GM20000 (cell line): ENCODE measurements at places on chromosomes 1 and 21.

GRCh38 chr1:204992201-204992997 is 50.6 kb upstream of the CNTN2 start:
- no peak for DNase-seq

DNA sequence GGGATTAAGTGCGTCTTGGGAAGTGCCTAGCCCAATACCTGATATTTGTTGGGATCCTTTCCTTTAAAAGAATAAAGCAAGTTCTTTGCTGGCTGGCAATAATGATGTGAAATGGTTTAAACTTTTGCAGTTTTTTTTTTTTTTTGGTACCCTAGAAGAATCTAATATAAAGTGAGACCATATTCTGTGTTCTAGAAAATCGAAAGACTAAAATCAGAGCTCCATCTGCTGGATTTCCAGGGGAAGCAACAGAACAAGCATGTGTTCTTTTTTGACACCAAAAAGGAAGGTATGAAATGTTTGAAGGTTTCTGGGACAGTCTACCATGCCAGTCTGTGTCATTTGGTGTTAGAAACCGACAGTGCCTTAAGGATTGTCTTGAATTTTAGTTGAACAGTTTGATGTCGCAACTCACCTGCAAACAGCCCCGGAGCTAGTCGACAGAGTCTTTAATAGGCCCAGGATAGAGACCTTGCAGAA is 6.4 kb downstream of the UTP11 start:
- peak; percentile 43 for DNase-seq

DNA sequence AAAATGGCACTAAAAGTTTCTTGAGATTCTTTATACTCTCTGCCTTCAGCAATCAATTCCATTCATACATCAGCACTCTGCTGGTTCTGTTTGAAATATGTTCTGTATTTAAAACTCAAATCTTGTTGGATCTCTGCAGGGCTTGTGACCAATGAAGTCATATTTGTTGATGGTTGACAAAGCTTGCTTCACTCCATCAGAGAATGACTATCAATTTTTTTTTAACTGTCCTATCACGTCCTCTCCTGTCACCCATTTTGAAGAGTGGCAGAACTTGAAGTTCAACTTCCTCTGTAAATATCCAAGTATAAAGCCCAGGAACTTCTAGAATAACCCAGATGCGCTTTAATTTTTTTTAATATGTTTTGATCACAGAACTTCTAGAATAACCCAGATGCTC is 10.9 kb downstream of the PRDX6 start:
- no peak for DNase-seq

- DNase-seq: no peak
Observed at GRCh38 chr1:244028701-244029100, 22.4 kb upstream of the ZBTB18 start.

DNA sequence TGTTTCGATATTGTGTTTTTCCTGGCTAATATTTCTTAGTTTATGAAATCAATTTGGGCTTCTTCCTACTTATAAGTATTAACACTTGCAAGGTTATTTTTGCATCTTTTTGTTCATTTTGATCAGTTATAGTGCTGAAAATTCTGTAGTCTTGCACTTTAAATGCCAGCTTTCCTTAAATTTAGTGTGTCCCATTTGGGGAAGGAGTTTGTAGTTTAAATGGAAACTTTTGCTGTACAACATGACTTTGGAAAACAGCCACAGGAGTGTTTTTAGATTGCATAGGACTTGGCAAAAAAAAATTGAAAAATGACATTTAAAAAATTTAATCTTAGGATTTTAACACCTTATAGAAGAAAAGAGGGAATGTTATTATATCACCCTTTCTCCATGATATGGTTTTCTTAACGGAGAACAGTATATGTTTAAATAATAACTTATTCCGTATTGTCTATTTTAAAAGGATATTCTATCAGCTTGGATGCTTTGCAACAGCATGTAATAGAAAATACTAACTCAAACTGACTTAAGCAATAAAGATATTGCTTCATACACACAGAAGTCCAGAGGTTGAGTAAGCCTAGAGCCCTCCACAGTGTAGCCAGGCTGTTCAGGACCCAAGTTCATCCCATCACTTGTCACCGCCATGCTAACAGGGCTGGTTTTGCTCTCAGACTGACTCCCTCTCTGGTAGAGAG is 53.8 kb downstream of the LYPLAL1 start:
- DNase-seq: no peak
